ENCODE measurements at places on chromosomes 6 and 20. TPM values are rescaled to one million over a fixed set of nuclear protein-coding genes. Genes with fewer than 3 reads are reported as not detected.

Gene SRSF12
- total RNA-seq: 2.2 TPM

Gene JPH2
- total RNA-seq: 6.8 TPM

Gene RAB22A
- 10.8 TPM for total RNA-seq

Gene NFKBIL1
- 8.9 TPM for total RNA-seq

Gene SPINT3
- not detected for total RNA-seq

Gene HLA-G
- not detected for total RNA-seq

Data from A549 treated with dexamethasone at 1 μM for 4 hours (cell line).